RCC 7860 (cell line): ENCODE measurements at places on chromosomes 6 and 20.

- DNase-seq: no peak
Observed at GRCh38 chr6:39416026-39416425, 93.5 kb upstream of the KCNK16 start.

- DNase-seq: no peak
Observed at GRCh38 chr6:111651185-111652034, 45.7 kb upstream of the TRAF3IP2 start.

- DNase-seq: no peak
Observed at GRCh38 chr6:108157981-108158525, 7.8 kb upstream of the NR2E1 start.

DNA sequence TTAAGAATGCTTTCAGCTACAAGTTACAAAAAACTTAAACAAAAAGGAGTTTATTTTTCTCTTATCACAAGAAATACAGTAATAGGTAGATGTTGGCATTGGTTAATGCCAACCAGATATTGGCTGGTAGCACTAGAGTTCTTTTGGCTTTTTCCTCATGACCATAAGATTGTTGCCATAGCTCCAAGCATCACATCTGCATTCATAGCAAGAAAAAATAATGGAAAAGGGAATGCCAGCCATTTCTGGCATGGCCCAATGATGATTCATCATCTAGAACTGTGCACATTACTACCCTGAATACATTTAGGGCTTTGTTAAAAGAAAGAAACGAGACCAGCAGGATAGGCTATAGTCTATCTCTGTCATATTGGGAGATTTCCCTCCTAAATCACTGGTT is 20.8 kb upstream of the SIRT5 start:
- peak; percentile 6 for DNase-seq

- DNase-seq: peak; percentile 27
Observed at GRCh38 chr20:64131406-64131805, 24.0 kb upstream of the NPBWR2 start.

DNA sequence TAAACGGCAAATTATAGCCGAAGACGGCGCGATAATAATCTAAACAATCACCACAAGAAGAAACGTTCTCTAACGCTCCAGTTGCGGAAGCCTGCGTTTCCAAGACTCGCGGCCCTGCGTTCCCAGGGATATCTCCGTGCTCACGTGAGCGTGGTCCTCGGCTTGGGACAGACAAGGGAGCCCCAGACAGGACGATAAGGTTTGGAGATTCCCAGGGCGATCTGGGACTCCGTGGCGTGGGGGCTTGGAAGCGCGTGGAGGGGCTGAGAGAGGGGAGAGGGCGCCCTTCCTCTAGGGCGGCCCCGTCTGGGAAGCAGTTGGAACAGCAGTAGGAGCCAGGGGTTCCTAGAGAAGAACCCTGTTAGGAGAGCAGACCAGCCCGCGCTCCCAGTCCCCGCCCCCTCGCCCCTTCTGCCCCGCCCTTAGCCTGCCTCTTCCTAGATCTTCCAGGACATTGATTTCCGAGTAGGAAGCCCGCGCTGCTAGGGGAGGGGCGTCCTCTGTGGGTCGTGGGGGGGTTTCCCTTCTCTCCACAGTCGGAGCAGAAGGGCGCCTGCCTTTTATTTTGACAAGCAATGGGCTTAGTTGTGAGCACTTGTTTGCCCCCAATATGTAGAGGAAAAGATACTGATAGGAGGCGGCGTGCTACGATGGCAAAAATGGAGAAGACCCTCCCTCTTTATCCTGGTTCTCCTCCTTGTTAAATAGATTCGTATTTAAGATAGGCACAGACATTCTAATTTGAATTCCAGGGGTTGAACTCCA is 10.6 kb downstream of the NRN1 start:
- no peak for DNase-seq

DNA sequence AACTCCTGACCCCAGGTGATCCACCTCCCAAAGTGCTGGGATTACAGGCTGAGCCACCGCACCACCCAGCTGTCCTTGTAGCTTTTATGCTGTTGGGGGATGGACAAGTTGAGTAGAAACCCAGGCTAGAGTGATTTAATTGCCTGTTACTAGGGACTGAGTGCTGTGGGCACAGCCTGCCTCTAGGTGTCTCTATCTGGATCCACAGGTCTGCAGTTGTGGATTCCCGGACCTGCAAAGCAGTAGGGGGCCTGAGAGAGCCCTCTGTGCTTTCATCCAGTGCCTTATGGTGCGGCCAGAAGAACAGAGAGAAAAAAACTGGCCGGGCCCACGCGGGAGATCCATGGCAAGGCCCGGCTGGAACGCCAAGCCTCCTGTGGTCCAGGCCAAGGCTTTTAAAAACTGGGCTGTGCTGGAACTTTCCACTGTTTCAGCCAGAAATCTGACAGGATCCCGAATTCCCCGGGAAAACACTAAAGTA is 5.2 kb downstream of the SIRPA start:
- DNase-seq: peak; percentile 80

- no peak for DNase-seq
Observed at GRCh38 chr6:4179960-4180651, 44.7 kb upstream of the ECI2 start.

GRCh38 chr6:40386200-40386599 is 201.0 kb downstream of the LRFN2 start:
- DNase-seq: no peak

DNA sequence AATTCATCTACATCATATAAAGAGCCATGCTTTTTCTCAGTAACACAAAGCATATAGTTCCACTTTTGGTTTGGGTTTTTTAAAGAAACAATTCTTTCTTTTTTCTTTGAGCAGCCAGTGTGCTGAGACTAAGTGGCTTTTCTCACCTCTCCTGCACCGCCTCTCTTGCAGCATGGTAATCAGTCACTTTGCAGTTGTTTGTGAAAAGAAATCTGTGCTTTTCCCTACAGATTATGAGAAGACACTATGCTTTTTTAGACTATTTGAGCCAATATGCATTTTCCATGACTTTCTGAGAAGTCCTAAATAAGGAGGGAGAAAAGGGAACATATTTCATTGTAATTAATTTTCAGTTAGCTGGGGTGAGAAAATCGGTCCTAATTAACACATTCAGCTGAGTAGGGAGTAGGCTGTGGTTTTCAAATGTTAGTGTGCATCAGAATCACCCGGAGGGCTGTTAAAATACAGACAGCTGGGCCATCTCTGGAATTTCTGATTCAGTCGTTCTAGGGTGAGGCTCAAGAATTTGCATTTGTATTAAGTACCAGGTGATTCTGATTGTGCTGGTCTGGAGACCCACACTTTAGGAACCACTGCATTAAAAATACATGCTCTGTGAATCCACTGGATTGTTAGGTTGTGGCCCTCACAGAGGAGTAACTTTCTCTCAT is 155.2 kb downstream of the TINAG start:
- no peak for DNase-seq

- no peak for DNase-seq
Observed at GRCh38 chr20:1323256-1323655, 5.7 kb downstream of the SDCBP2 start.

DNA sequence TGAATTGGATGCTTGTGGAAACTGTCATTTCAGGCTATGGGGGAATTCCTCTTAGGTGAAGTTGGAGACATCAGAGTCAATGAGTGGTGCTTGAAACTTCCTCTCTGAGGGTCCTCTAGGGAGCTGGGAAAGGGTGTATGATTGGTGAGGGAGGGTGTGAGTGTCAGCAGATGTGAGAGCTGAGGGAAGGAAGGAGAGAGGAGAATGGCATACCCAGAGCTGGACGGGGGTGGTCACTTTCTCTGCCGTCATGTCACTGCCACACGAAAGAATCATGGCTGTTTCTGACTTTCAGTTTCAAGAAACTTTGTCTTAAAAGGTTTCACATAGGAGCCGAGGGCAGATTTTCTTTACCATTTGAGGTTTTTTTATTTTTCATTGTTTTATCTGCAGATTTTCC is 50.3 kb downstream of the DEK start:
- no peak for DNase-seq

DNA sequence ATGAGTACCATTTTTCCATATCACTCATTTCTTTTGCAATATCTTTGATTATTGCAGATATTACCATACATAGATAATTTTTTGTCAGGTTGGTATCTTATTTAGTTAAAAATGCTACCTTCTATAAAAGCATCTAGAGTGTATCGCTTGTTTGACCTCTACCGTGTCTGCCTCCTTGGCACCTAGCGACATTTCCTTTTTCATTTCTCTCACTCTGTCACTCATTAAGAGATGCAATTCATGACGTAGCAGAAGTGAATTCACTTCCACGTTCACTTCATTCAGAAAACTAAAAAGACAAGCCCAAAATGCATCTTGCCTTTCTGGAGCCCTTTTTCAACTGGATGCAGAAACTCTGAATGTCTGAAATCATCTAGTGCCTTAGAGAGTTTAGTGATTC is 172.9 kb downstream of the MMS22L start:
- no peak for DNase-seq

GRCh38 chr6:139308936-139309603 is 17.3 kb upstream of the TXLNB start:
- no peak for DNase-seq

- no peak for DNase-seq
Observed at GRCh38 chr20:58698741-58699622, 6.4 kb downstream of the NPEPL1 start.

- DNase-seq: no peak
Observed at GRCh38 chr6:127933852-127934840, 33.3 kb upstream of the THEMIS start.
